ENCODE measurements at places on chromosomes 4 and X.
A peak's percentile ranks its signal among the peaks of the same experiment; 100 is the strongest.

DNA sequence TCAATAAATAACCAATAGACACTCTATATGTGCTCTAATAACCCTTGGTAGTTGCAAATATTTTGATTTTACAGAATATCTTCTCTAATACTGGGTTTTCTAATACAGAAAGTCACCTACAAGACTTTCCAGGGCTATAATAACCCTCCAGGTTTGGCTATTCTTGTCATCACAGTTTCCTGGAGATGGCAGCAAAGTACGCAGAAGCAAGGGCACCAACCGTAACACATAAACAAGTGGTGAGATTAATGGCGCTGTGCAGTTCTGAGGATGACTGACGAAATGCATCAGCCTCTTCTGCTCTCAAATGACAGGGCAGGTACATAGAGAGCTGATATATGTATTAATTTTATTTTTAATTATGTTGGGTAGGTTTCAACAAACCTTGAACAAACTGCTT is 122.4 kb downstream of the C4orf33 start:
- DNase-seq: peak; percentile 54

GRCh38 chr4:139826426-139826825 is 160.8 kb downstream of the MGST2 start:
- no peak for DNase-seq

DNA sequence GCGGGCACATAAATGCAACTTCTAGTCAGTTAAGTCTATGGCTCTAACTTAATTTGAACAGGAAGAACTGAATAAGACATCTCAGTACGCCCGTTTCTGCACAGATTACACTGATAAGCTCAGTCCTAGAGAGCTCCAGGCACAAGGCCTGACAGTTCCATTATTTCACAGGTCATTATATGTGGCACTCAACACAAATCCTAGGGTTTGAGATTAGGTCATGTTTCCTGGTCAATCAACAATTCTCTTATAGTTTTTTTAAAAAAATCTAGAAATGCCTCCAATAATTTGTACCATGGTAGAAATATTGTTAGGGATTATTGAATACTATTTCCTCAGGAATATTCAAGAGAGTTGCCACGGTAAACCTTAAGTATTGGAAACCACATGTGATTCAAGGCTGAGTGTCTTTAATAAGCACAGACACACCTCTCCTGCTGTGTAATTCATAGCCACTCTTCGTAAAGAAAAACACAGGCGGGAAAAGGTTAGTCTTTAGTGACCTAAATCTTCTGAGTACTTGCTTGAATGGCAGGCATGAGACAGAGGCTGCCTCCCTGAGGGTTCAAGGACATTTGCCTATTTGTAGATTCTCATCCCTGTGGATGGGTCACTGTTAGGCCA is 342.9 kb upstream of the ADGRL3 start:
- DNase-seq: no peak

DNA sequence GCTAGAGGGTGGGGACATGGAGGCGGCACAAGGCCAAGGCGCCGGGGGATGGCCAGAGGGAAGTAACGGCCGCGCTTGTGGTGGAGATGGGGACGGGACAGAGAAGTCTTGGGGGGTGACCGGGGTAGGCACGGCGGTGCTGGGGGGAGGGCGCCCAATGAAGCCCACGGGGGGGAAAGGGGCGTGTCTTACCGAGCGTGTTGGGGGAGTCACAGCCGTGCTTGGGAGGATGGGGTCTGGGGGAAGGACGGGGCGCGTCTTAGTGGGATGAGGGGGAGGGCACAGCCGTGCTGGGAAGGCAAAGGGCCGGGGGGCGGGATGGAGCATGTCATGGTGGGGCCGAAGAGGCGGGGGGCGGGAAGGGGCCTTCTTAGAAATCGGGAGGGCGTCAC is 952 bp downstream of the ARSD start:
- peak; percentile 41 for DNase-seq

- no peak for DNase-seq
Observed at GRCh38 chr4:162322054-162322453, 158.3 kb upstream of the FSTL5 start.

DNA sequence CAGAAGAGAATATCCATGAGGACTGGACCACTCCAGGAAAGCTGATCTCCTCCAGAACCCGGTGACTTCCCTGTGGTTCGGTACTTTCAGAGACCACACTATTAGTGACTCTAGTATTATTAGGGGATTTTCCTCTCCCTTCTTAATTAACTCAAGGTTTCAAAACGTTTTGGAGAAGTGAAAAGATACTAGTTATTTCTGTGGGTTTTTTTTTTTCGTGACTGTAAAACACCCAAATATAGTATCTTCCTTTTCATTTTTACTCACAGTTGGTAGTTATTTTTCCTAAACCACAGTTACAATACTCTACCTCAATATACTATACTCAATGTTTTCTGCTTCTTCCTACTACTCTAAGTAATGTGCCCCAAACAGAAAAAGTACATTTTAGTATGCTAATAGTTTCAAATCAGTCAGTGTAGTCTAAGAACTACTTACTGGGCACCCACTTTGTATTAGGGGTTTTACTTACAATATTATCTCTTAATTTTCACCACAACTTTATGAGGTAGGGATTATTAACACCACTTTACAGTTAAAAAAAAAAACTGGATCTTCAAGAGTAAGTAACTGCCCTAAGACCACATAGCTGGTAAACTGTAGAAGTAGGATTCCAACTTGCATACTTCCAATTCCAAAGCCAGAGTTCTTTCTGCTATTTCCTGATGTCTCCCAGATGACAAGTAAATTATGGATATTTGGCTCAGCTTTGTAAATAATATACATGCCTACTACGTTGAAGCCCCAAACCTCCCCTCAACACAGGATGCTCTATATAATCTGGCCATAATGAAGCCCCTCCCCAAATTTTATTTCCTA is 45.0 kb downstream of the SLC9A7 start:
- DNase-seq: no peak

DNA sequence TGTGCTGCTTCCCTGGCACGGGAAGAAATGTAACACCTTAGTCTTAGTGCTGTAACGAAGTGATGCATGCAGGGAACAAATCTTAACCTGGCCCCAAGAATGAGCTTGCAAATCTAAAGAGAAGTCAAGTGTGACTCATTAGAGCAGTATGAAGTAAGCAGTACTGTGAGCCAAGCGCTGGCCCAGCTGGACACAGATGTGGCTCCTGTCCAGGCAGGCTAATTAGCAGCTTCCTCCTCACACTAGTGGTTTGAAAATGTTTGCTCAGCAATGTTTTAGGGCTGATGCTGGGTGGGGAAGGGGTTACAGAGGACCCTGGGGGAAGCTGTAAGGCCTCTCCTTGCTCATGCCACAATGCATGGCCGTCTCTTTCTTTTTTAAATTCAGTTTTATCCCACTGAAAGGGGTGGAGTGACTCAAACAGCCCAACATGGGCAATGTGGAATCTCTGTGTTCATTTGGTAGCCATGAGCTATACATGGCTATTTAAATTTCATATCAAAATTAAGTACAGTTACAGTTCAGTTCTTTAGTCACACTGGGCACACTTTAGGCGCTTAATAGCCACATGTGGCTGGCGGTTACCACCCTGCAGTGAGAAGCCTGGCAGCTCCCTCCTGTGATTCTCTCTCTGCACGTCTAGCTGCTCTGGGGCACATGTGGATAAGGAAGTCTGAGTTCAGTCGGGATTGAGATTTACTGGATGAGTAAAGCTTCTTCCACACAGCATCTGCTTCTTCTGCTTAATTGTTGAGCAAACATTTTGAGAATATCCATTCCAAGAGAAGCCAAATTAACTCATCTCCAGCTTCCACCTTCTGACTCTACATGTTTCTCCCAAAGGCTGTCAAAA is 48.8 kb downstream of the MAP7D2 start:
- DNase-seq: peak; percentile 26

GRCh38 chrX:119942831-119943184 is 743 bp downstream of the NKAP start:
- no peak for DNase-seq

GRCh38 chr4:48321312-48321711 is 20.0 kb upstream of the SLAIN2 start:
- DNase-seq: no peak
